ENCODE measurements at places on chromosomes 1 and 21.

DNA sequence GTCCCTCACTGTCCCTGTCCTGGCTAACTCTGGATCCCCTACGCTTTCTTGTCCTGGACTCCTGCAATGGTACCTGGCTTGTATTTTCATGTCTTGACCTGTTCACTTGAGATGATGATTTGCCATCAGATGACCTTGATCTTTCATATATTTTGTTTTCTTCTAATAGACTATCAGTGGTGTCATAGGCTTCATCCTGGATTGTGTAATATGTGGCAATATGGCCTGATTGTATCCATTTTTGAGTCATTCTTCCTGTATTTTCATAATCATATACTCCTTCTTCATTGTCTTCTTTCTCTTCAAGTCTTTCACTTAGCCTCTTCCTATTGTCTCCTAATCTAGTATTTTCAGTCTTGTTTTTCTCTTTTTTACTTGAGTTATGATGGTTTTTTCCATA is 11.1 kb downstream of the FLG start:
- DNase-seq = no peak

- no peak for DNase-seq
Observed at GRCh38 chr1:45510036-45510971, 10.2 kb downstream of the MMACHC start.

DNA sequence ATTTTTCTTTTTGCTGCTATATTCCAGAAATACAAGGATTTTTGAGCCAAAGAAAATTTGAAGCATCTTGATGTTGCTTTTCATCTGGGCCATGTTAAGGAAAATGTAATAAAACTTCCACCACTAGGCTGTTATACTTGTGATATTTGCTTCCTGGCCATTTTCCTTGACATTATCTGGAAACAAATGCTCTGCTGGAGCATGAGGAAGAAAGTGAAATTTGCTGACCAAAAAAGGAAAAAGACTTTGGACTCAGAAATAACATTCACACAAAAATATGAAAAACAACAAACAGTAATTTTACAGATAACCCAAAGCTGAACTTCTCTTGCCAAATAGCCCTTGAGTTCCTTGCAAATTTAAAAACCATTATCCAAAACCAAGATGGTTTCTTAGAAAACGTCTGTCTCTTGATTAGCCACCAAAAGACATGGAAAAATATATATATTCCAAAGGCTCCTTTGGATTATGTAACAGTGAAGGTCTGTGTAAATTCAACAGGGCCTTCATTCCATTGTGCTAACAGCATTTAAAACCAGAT is 344.5 kb downstream of the LMX1A start:
- DNase-seq = no peak

GRCh38 chr1:88150330-88150729 is 533.7 kb upstream of the PKN2 start:
- DNase-seq = no peak

GRCh38 chr1:169099561-169099960 is 6.9 kb upstream of the ATP1B1 start:
- DNase-seq = no peak

GRCh38 chr1:44405031-44405797 is at the start of gene RNF220:
RNF220 (plus strand) TSS chr1:44405255.
- no peak for DNase-seq

GRCh38 chr1:34113887-34114286 is 51.1 kb downstream of the CSMD2 start:
- no peak for DNase-seq

Data from stimulated activated CD8-positive, alpha-beta memory T cell treated with anti-CD3 and anti-CD28 coated beads, Interleukin-4, amount 100 ng/mL, for 1 hour (primary cell).